NCI-H1105 treated with DMSO at 0.1 percent for 48 hours (cell line): ENCODE measurements at places on chromosomes 2 and 18.

DNA sequence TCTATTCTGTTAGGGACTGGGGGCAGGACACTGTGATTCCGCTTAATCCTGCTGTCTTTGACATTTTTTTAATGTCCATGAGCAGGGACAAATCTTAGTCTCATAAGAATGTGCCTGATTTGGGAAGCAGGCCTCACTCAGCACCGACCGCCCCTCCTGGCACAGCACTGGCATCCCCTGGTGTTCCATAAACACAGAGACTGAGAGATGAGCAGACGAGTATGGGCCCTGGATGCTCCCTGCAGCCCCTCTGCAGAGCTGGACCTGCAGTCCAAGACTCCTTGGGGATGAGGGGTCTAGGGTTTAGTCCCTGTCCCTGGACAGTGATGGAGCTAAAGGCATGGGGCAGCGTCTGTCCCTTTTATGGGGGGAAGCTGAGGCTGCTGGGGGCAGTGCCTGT is 81.6 kb downstream of the NDUFA10 start:
- DNase-seq: no peak

GRCh38 chr2:38997781-38998180 is 108.1 kb downstream of the ARHGEF33 start:
- no peak for DNase-seq

GRCh38 chr2:204361738-204362137 is 183.5 kb upstream of the PARD3B start:
- DNase-seq: no peak

- no peak for DNase-seq
Measured at GRCh38 chr2:44189104-44189503, 20.4 kb downstream of the PPM1B start.

DNA sequence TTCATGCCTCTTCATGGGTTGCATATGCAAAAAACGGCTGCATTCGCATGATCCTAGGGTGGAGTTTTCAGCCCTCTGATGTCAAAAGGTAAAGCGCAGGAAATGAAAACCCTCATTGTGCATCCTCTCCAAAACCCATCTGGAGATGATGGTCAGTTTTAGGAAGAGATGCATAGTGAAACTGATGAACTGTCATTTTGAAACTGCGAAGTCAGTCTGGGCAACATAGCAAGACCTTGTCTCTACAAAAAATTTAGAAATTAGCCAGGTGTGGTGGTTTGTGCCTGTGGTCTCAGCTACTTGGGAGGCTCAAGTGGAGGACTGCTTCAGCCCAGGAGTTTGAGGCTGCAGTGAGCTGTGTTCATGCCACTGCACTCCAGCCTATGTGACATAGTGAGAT is 2.5 kb upstream of the TTLL4 start:
- DNase-seq: no peak

GRCh38 chr18:12645751-12646203 is 12.1 kb downstream of the SPIRE1 start:
- peak; percentile 70 for DNase-seq

- DNase-seq: no peak
Measured at GRCh38 chr2:64477979-64478378, 24.0 kb downstream of the LGALSL start.

- peak; percentile 31 for DNase-seq
Measured at GRCh38 chr2:45922577-45922988, 271.1 kb downstream of the PRKCE start.

DNA sequence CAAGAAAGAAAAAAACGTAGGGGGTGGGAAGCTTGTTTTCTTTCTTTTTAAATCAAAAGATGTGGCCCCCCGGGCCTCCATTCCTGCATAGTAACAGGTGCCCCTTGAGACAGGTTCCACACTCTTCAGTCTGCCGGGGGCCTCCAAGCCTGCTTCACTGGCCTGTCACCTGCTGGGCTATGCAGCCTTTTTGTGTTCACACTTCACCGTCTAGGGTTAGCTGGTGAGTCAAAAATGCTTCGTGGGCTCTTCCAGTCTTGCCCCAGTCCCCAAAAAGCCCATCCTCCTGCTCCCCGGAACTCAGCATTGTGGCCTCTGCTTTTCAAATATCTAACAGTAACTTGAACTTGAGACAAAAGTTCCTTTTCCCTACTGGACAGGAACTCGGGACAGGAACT is 67.9 kb downstream of the POLR1A start:
- no peak for DNase-seq

- no peak for DNase-seq
Measured at GRCh38 chr18:35603008-35603407, 21.5 kb downstream of the GALNT1 start.

DNA sequence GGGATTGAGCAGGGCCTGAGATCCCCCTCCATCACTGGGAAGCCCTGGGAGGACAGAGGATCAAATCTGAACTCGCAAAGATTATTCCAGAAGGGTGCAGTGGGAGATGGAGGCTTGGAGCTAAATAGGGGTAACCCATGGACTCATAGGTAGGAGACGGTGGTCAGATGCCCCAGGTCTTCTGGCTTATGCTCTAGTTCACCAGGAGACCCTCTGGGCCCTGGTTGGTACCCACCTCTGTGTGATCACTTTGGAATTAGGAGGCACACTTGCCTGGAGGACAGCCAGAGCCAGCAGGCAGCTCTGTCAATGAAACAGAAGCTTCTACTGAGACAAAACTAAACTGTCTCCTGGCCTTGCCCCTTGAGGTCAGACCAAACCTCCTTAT is 110.6 kb downstream of the TGFA start:
- no peak for DNase-seq

DNA sequence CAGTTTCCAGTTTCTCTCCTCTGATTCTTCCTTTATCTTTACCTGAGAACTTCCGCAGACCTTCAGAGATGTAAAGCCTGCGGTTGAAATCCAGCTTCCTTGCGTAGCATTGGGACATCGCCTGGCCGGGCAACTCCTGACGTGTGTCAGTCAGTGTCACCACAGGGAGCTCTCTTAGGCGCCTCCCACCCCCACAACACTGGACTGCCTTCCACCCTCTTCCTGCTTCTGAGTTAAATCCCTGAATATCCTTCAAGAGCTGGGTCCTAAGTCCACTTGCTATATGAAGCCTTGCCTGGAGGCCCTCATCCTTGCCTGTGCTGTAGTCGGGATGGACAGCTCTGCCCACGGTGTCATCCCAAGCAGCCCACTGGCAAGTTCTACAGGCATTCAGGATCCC is 179.4 kb downstream of the SEPTIN10 start:
- DNase-seq: no peak

DNA sequence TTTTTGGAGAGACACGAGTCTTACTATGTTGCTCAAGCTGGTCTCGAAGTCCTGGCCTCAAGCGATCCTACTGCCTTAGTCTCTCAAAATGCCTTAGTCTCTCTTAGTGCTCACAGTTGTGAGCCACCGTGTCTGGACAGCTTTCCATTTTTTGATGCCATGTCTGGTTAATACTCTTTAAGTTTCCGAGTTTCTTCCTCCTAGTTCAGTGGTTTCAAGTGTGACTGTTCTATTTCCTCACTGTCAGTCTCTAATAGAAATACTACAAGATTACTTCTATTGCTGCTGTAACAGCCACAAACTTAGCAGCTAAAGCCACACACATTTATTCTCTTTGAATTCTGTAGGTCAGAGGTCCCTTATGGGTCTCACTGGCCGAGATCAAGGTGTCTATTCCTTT is 125.1 kb upstream of the MGAT5 start:
- DNase-seq: no peak

DNA sequence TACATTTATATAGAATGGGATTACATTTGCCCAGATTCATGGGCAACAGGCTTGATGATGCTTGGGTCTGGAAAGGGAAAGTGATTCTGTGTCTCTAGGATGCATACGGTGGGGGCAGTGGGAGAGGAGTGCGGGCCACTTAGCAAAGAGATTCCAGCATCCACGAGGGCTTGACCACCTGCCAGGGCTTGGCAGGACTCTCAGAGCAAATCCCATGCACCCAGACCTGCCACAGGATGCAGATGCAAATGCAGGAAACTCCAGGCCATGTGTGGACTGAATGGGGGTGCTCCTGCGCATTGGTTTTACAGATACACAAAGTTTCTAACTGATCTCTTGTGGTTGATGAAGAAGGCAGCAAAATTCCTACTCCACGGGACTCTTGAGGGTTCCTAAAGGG is 334.7 kb downstream of the CYRIA start:
- DNase-seq: no peak

- no peak for DNase-seq
Measured at GRCh38 chr18:35694808-35695207, 113.3 kb downstream of the GALNT1 start.

DNA sequence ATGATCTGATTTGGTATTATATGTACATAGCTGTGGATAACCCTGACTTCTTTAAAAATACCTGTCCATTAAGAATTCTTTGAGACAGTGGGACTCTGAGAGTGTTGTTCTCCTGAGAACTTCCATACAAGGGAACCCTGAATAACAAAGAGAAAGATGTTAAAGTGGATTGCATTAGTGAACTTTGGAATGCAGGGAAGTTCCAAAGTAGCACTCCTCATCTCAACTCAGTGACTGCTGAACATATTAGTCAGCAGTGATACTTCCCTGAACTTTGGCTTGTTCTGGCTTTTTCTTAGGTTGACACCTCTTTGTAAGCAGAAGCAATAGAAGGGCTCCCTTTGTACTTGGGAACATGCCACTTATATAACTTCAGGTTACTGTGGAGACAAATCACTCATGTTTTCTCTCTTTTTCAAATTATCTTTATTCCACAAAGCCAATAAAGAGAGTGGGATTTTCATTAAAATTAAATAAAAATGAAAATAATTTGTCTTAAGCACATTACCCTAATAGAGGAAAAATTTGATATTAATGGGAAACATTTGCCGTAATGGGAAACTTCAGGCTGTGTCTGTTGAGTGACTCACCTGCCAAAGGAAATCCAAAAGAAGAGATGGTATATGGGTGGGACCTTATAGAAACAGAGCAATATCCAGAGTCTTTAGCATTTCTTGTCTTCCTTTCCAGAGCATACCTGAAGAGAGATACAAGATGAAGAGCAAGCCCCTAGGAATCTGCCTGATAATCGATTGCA is 33.3 kb downstream of the CFLAR start:
- DNase-seq: no peak

- DNase-seq: no peak
Measured at GRCh38 chr2:134181219-134181618, 72.7 kb upstream of the MGAT5 start.

GRCh38 chr2:10059552-10060335 is 16.4 kb downstream of the KLF11 start:
- no peak for DNase-seq

DNA sequence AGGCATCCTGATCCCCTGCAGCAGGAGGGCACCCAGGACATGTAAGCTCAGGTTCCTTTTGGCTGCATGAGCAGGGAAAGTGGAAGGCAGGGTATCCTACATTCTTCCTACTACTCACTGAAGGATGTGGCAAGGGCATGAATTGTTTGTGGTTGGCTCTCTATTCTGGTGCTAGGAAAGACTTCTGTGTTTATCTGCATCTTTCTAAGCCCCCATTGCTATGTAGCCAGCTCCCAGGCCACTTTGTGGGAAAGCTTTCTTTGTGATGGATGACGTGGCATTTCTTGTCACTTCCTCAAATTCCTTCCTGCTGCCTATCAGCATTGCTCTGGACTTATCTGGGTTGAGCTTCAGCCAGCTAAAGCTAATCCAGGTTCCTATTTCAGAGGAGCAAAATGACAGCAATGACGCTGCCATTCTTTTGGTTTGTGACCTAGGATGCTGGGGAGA is 46.2 kb downstream of the MEIS1 start:
- DNase-seq: no peak

DNA sequence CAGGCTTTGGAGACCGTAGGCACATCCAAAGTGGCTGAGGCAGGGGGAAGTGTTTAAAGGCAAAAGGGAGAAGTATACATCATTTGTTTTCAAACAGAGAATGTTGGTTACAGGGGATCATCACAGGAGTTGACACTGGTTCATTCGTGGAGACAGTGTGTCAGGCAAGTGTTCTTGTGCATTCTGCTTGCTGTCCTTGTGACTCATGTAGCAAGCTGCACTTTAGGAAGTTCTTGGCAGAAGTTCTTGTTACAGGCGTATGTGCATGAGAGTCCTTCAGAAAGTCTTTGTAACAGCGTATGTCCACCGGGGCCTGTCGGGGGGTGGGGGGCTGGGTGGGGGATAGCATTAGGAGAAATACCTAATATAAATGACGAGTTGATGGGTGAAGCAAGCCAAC is 36.5 kb upstream of the B4GALT6 start:
- DNase-seq: no peak

DNA sequence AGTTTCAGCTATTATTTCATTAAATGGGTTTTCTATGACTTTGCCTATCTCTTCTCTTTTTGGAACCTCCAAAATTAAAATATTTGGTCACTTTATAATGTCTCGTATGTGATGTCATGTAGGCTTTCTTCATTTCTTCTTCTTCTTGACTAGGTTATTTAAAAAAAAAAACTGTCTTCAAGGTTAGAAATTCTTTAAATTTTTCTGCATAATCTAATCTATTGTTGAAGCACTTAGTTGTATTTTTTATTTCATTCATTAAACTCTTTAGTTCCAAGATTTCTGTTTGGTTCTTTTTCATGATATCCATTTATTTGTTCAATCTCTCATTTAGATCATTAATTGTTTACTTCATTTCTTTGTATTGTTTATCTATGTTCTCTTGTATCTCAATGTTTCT is 43.8 kb upstream of the ROCK1 start:
- DNase-seq: no peak

GRCh38 chr2:176746411-176746810 is 466.2 kb upstream of the HNRNPA3 start:
- no peak for DNase-seq
